ENCODE measurements at places on chromosomes 12 and 14. TPM values are rescaled to one million over a fixed set of nuclear protein-coding genes. Genes with fewer than 3 reads are reported as not detected.
A peak's percentile ranks its signal among the peaks of the same experiment; 100 is the strongest.

DNA sequence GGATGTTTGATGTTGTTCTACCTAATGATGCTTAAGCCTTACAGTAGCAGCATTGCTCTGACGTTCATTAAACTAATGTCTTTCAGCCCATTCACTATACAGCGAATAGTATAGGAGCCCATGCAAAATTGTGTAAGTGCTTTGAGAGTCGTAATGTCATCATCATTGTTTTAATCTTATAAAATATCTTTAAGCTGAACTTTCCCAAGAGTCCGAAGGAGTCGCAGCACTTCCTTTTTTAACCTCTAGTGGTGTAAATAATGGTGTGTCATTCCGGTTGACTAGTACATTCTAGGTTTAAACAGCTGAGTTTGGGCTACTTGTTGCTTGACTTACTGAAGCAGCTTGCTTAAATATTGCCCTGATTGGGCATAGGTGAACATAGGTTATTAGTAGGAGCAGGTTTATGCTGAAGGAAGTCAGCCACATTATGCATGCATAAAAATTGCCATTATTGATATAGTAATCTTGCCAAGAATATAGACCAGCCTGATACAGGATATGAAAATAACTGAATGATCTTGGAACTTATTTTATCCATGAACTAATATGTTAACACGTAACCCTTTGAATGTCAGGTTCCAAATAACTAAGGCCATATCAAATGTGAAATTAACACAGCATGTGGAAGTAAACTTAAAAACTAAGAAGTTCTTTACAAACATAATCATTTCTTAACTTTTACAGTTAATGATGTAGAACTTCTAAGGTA lies 2.6 kb downstream of the WNK1 start:
- peak; percentile 69 for DNase-seq

GRCh38 chr14:99465288-99465687 lies 15.4 kb downstream of the SETD3 start:
- DNase-seq, result no peak

The TTLL5 gene
- 35.3 TPM for total RNA-seq

The CCDC38 gene
- total RNA-seq, result 0.20 TPM

The POLR3B gene
- total RNA-seq, result 0.78 TPM
